H7 (cell line): ENCODE measurements at places on chromosomes 5 and 9. TPM values are rescaled to one million over a fixed set of nuclear protein-coding genes. Genes with fewer than 3 reads are reported as not detected.

The SHC3 gene
- 8.2 and 13.2 TPM in 2 replicates for total RNA-seq

The ARSI gene
- total RNA-seq, result 3.2 and 3.6 TPM in 2 replicates

The SETX gene
- 22.2 and 28.1 TPM in 2 replicates for total RNA-seq

The RASGEF1C gene
- total RNA-seq, result 0.78 and 1.4 TPM in 2 replicates

The PHF24 gene
- 0.37 and 0.42 TPM in 2 replicates for total RNA-seq

The SH3PXD2B gene
- total RNA-seq, result 36.7 and 47.7 TPM in 2 replicates

The FAM200C gene
- total RNA-seq, result 4.8 and 6.3 TPM in 2 replicates

GRCh38 chr5:86716121-86716520 lies 98.4 kb downstream of the COX7C start:
- peak; percentile 4 for DNase-seq

DNA sequence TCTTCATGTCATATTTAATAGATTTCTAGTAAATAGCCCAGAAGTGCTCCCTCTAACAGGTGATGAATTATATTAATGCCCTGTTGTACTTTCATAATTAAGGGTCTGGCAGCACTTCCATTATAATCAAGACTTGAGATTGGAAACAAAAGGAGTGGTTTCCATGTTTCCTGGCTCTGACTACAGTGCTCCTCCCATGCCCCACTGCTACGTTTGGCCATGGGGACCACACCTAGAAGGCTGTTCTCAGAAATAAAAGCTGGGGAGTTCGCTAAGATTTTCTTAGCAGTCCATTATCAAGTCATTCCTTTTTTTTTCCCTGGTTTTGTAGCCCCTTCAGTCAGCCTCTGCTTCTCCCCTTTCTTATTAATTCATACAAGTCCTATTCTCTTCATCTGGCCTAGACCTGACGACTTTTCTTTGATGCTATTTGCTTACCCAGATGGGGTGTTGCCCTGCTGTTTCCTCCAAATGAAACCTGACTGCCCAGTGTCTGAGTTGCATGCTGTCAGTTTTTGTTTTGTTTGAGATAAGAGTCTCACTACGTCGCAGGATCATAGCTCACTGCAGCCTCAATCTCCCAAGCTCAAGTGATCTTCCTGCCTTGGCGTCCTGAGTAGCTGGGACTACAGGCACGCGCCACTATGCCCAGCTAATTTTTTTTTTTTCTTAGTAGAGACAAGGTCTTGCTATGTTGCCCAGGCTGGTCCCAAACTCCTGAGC lies 312.1 kb upstream of the EFNA5 start:
- DNase-seq, result no peak

DNA sequence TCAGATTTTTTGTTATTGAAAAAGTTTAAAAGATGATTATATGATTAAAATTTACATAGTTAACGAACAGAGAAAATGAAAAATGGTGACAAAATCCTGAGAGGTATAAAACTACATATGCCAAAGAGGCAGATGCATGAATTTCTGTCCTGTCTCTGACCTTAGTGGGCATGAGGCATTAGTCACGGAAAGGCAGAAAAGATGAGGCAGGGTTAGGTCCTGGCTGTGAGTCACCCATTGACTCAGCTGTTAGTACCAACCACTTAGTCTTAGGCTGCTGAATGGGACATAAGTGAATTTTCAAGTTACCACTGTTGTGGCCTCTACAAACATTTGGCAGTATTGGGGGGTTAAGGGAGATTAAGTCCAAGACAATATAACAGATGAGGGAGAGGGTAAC lies 33.1 kb downstream of the RASA1 start:
- DNase-seq, result no peak

GRCh38 chr9:95505072-95505716 lies 11.6 kb downstream of the PTCH1 start:
- DNase-seq, result no peak

DNA sequence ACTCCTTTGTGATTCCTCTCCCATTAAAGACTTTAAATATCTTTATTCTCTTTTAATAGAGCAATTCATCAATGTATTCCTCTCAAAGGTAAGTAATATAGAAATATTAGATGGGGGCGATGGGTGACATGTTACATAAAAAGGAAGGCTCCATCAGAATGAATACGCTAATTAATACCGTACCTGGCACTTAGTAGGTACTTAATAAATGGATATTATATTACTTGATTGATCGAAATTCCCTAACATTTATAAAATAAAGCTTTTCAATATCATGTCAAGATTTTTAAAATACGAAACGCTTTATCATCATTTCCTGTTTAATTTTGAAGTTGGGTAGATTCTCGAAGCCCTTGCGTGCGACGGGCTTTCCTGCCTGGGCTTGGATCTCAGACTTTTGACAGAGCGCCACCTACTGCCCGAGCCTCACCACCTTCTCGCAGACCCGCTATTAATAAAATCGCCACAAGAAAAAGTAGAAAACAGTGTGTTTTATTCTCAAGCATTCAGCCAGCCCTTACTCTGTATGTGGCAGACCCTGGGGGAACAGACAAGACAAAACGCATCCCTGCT lies 99.4 kb downstream of the C5orf15 start:
- peak; percentile 78 for DNase-seq

- no peak for DNase-seq
Measured at GRCh38 chr5:32231241-32231640, 57.1 kb upstream of the GOLPH3 start.

DNA sequence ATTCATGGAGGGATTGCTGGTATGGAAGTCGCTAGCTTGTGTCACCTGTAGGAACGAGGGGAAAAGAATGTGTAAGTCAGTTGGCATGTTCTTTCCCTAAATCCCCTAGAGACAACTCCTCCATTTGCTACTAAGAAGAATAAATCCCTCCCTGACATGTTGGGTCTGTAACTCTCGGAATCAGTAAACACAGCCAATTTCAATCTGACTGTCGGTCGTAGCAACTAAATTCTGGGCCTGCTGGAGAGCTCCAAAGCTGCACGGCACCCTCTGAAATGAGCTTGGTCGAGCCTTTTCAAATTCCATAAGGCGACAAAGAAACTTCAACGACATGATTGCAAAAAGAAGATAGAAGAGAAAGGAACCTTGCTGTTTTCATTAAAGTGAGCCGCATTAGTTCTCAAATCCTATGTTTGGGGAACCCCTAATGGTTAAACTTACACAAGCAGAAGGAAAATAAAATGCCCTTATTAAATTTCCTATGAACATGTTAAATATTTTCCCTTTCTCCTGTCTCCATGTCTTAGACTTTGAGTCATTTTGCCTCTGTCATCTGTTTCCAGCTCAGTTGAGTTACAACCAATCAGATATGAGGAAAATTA lies 735.8 kb upstream of the WWC1 start:
- no peak for DNase-seq

DNA sequence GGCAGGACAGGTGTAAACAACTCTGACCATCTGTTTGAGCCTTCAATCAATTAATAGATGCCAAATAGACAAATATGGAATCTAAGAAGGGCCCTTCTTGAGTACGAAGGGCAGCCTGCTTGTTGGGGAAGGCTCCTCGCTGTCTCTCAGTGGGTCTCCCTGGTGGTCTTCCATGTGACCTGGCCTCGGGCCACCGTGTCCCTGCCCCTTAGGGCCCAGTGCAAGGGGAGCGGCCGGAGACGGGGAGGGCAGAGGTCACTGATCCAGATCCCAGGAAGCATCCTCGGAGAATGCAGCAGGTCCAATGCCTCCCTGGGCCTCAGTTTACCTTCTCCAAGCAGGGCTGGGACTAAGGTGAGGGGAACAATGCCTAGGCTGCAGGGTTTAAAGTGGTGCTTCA lies 2.5 kb downstream of the DBH start:
- DNase-seq, result no peak

DNA sequence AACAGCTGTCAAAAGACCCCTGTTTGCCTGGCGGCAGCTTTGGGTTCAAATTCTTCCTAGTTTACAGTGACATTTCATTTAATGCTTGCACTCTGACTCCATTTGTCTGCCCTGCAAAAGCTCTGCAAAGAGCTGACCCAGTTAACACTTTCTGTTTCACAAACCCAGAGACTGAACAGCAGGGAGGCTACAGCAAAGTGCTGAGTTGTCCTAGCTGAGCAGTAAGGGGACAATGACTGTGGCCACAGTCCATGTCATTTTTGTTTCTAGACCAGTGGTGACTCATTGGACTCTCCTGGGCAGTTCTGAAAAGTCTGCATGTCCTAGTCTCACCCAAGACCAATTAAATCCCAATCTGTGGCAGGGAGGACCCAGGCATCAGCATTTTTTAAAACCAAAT lies 994.8 kb upstream of the WWC1 start:
- DNase-seq, result peak; percentile 12

GRCh38 chr9:126303488-126303887 lies 23.1 kb upstream of the MVB12B start:
- DNase-seq, result peak; percentile 47

- no peak for DNase-seq
Measured at GRCh38 chr5:73370640-73371583, 77.7 kb downstream of the FOXD1 start.

- no peak for DNase-seq
Measured at GRCh38 chr5:169415948-169416347, 115.0 kb upstream of the SLIT3 start.

DNA sequence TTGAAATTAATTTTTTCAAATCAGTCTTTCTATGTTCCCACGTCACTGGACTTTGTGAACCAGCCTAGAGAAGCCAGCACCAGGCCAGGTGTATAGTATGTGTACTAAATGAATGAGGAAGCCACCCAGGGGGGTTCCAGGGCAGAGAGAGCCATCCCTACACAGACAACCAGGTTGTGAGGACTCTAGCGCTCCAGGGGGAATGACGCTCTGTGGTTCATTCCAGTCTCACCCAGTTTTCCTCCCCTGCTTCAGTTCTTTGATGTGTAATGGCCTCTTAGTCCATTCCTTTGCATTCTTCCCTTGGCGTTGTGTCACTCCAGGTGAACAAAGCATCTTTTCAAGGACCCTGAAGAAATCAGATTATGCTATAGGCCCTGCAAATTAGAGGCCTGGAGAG lies 330.6 kb downstream of the NSG2 start:
- DNase-seq, result peak; percentile 13

DNA sequence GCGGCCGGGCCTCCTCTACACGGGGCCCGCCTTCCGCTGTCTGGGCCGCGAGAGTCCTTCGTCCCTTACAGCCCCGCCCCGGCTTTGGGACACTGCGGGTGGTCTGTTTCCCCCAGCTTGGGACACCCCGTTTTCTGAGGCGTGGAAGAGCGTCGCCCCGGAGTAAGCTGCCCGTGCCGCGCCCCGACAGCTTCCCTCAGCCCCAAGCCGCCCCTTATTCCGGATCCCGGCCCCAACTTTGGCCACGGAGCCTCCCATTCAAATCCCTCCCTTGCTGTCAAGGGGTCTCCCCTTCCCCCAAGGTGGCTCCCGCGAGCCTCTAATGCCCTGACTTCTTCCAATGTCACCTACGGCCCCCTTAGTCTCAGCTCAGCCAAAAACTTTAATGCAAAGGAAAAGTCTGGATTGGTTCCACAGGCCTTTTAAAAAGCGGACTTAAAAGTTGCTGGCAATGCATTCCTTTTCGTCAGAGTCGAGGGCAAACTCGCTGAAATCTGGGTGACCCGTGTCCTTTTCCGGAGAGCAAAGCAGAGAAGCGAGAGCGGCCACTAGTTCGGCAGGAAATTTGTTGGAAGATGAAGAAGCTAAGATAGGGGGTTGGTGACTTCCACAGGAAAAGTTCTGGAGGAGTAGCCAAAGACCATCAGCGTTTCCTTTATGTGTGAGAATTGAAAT lies 19.8 kb downstream of the EXOSC2 start:
- no peak for DNase-seq

DNA sequence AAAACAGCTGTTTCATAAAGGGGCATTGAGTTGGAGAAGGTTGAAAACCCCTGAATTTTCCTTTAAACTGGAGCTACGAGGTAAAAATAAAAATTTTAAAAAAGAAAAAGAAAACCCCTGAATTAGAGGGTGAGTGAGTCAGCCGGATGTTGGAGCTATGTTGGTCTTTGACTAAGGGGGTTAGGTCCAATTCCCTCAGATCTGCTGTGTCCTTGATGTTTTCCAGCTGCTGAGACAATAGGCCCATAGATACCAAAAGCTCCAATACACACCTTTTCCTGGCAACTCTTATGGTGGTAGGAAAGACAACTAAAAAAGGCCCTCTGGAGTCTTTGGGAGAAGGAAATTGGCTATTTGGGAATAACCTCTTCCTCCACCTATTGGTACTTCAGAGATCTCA lies 79.4 kb upstream of the SAP30L start:
- DNase-seq, result no peak

DNA sequence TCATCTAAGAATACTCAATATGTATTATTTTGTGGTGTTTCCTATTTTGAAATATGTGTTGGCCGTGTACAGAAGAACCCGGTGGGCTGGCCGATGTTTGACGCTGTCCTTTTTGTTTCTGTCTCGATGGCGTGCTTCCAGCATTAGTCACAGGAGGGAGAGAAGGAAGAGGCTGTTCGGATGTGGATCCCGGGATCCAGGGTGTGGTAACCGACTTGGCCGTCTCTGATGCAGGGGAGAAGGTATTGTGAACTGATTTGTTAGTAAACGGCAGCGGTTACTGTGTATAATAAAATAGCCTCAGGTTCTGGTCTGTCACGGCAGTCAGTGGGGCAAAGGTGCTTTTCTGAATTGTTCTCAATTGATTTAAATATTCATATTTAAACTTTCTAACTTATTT lies 275.0 kb downstream of the ARHGEF28 start:
- DNase-seq, result no peak

DNA sequence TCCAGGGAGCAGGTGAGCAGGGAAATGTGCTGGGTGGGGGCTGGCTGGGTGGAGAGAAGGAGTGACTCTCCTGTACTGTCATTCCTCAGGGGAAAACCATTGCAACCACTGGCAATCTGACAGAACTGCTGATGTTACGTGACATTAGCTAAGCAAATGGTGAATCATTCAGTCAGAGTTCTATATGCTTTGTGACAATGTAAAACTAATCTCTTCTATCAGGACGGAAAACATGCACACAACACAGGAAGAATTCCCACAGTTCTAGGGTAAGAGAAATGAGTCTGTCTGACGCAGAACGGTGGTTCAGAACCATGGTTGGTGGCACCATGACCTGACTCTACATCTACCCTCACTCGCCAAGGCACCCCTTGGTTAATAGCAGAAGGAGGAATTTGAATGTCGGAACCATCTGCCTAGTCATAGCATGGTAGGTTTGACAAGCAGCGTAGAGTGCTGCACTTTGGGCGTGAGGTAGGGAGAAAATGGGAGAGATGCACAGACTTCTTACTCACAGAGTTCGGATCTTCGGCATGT lies 243.6 kb upstream of the PANK3 start:
- no peak for DNase-seq

DNA sequence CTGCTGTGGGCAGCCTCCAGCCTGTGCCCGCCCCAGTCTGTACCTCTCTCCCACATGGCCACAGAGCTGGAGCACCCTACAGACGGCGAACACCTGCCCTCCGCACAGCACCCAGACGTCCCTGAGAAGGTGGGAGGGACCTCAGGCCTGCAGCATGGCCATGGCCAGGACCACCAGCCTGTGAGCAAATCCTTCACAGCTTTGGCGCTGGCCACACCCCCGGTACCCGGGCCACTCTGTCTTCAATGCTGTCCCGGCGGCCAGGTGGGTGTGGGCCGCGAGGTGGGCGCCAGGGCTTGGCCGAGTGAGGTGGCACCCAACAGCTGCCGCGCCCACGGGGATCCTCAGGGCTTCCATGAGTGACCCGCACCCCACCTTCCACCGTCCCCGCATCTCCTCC lies 18.7 kb downstream of the NOTCH1 start:
- DNase-seq, result no peak

- DNase-seq, result no peak
Measured at GRCh38 chr5:127746756-127747155, 43.6 kb downstream of the CCDC192 start.
